ENCODE measurements at places on chromosomes 5 and 9.

DNA sequence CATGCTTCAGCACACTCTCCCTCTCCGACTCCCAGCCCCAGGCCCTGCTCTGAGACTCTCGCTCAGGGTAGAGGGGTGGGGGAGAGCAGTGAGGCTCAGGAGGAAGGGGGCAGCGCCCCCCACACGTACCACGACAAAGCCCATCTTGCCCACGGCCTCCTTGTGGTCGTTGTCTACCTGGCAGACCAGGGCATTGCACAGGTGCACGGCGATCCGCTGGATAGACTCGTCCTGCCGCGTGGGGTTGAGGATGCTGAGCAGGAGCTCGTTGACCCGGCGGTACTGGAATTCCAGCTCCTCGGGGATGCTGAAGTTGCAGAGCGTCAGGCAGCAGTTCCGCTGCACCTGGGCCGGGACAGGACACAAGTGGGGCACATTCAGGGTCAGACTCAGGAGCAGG, 18.5 kb upstream of the ZDHHC12 start:
- no peak for DNase-seq

DNA sequence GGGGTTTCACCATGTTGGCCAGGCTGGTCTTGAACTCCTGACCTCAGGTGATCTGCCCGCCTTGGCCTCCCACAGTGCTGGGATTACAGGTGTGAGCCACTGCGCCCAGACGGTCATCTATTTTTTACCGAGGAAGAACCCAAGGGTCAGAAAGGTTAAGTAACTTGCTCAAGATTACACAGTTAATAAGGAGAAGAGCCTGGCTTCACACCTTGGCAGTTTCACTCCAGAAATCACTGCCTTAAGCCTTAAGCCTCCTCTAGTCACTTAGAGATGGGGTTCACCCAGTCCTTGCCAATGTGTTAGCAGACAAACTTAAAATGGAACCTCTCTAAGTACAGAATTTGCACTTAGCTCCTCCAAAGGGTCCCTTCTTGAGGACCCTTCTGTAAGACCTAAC, 116.3 kb downstream of the PTTG1 start:
- DNase-seq = no peak

- no peak for DNase-seq
Observed at GRCh38 chr9:2039294-2040180, 24.4 kb downstream of the SMARCA2 start.

- DNase-seq = no peak
Observed at GRCh38 chr5:171595801-171596231, 176.4 kb downstream of the FGF18 start.

DNA sequence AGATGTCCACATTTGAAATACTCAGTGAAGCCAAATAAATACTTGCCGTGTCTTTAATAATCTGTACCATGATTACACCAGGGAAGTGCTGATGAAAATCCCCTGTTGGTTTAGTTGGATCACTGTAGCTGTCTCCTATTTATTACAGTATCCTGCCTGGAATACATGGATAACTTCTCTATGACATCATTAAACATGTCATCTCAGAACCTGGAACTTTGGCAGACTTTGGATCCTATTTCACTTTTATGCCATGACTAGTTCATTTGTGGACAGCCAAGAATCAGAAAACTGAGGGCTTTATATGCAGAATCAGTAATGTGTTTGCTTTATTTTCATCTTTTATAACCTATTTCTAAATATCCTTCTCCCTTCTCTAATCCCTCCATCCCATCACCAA, at the start of gene TXNDC8:
Gene TXNDC8, minus strand, starts transcription at position 137 of the 400 bp plus-strand sequence.
- no peak for DNase-seq

- no peak for DNase-seq
Observed at GRCh38 chr5:149344151-149344550, 1.1 kb upstream of the GRPEL2 start.

GRCh38 chr9:104575456-104575855, 6.5 kb downstream of the OR13C8 start:
- no peak for DNase-seq

GRCh38 chr9:124551472-124552272, 44.5 kb upstream of the NR5A1 start:
- DNase-seq = peak; percentile 19

GRCh38 chr5:151240924-151241635, 11.9 kb upstream of the GM2A start:
- no peak for DNase-seq

GRCh38 chr5:54094706-54095105, 215.7 kb downstream of the ARL15 start:
- no peak for DNase-seq

- no peak for DNase-seq
Observed at GRCh38 chr5:424301-425110, 18.5 kb upstream of the EXOC3 start.

DNA sequence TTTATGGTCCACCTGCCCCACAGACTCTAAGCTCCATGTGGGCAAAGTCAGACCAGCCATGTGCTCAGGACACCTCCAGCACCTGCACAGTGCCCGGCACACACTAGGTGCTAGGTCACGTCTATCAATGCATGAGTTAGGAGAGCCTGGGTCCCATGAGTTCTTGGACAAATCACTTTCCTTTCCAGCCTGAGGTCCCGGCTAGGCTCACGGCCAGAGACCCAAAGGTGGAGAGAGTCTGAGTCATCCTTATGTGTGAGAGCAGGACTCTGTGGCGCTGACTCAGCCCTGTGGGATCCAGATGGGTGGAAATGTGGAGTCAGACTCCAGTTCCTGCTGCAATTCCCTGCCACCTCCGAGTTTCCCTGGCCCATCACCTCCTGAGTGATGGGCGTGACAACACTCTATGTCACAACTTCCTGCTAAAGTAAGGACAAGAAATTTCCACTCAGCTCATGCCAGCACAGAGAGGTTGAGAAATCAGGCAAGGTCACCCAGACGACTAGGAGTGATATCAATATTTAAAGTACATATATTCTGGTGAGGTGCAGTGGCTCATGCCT, 2.5 kb upstream of the ST6GALNAC4 start:
- DNase-seq = no peak

GRCh38 chr9:132942541-132943182, 1.8 kb downstream of the TSC1 start:
- no peak for DNase-seq

DNA sequence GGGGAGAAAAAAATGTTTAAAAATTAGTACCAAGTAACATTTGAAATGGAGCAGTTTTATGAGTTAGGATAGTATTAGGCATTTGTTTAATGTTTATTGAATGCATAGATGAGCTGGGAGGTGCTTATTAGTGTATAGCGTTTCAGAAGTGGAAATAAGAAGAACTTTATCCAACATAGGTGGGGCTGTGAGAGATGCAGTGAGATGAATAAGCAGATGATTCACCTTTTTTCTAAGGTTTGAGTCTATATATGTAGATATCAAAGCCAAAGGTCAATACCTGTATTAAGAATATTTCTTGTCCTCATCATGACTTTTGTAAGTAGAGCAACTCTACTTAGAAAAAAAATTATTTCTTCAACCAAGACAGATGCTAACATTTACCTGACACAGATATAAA, 54.6 kb upstream of the POU4F3 start:
- no peak for DNase-seq

- no peak for DNase-seq
Observed at GRCh38 chr9:135586601-135587109, 25.1 kb downstream of the PAEP start.

DNA sequence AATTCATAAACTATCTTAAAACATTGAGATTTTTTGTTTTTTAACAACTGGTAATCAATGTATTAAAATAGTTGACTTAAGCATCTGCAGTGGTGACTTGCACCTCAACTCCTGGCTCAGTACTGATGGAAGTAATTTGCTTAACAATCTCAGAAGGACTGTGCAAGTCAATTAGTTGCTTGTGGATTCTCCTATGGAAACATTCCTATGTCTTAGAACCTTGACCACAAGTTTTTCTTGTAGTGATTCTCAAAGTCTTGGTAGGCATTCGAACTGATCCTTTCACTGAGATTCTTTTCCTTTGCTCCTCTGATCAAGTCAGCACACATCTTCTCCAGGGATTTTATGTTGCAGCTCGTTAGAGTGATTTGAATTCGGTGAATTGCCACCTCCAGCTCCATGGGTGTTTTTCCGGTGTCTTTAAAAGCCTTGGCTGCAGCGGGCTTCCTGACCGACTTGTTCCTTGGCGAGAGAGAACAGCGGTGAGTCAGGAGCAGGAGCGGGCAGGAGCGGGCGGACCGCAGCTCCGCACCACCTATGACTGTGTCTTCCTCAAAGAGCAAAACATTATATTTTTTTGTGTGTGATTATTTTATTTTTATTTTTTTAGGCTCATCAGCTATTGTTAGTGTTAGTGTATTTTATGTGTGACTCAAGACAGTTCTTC, 21.1 kb downstream of the HMGXB3 start:
- no peak for DNase-seq

DNA sequence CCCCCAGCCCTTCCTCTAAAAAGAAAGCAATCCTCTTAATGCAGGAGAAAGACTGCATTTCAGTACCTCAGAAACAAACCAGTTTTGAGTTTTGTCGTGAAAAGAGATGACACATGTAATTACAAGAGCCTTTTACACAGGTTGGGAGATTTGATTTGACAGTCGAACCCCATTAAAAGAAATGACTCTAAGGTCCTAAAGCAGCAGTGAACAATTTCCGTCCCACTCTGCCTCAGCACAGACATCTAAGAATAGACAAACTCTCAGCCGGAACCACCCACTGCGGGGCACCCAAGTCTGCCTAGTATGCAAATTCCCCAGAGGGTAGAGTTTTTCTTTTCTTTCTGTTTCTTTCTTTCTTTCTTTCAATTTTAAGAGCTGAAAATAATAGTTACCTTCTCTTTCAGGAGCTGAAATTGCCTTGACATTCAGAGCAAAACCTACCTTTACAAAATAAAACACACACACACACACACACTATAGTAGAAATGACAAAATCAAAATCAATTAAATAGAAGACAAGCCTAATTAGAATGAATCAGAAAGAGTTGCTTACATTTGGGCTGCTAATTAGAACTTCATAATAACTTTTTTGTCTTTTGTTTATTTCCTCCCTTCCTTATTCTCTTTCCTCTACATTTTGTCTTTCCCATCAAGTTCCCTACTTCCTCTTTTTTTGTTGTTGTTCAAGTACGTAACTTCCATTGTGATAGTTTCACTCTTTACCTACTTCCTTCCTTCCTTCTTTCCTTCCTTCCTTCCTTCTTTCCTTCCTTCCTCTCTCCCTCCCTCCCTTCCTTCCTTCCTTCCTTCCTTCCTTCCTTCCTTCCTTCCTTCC, 65.1 kb downstream of the BASP1 start:
- no peak for DNase-seq

DNA sequence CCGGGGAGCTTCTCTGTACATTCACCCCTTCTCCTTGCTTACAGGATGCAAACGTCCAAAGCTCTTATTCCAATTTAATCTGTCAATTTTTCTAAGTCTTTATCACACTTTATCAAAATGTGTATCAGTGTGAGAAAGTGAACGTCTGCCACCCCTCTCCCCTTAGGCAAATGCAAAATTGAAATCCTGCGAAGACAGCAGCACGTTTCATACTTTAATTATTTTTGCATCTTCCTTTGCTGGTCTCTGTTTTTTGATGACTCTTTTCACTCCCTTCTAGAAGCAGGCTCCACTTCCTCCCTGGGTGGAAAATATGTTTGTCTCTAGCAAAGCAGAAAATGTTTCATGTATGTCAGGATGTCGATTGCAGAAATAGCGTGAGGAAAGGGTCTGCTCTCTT, 576.5 kb upstream of the BRINP1 start:
- DNase-seq = no peak

- no peak for DNase-seq
Observed at GRCh38 chr5:81718300-81718699, 32.6 kb downstream of the SSBP2 start.

- no peak for DNase-seq
Observed at GRCh38 chr9:121620777-121621449, 30.5 kb upstream of the DAB2IP start.

DNA sequence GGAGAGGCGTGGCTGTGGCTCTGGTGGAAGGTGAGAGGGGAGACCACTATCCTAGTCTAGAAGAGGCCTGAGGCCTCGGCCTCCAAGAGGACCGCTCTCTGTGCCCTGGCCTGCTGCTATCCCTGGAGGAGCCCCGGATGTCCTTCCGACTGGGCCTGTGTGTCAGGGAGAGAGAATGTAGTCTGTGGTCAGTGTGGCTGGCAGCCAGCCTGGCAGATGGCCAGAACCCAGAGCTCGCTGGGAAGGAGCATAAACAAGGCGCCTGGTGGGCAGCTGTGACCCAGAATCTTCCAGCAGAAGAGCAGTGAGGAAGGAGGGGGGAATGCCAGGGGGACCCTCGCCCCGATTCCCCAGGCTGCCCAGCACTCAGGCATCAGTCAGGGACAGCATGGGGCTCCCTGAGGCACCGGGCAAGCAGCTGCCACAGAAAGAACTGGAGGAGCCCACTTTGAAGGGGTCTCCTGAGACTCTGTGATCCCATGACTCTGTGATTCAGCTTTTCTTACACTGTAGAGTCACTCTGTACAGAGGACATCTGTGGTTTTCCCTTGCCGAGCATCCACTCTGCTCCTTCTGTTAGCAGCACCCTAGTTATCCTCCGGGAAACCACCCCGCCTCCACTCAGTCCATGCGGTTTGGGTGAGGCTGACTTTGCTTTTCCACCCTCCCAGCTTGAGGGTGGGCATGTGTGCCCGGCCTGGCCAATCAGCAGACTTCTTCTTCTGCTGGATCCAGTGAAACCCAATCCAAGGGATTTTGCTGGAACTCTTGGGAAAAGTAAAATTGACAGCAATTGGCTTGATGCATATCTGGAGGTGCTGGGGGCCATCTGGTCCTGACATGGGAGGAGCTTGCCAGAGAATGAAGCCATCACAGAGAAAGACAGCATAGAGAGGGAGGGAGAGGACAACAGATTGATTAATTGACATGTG, 46.2 kb upstream of the PWWP2A start:
- DNase-seq = no peak

- no peak for DNase-seq
Observed at GRCh38 chr5:141623186-141623585, 4.4 kb upstream of the DIAPH1 start.

DNA sequence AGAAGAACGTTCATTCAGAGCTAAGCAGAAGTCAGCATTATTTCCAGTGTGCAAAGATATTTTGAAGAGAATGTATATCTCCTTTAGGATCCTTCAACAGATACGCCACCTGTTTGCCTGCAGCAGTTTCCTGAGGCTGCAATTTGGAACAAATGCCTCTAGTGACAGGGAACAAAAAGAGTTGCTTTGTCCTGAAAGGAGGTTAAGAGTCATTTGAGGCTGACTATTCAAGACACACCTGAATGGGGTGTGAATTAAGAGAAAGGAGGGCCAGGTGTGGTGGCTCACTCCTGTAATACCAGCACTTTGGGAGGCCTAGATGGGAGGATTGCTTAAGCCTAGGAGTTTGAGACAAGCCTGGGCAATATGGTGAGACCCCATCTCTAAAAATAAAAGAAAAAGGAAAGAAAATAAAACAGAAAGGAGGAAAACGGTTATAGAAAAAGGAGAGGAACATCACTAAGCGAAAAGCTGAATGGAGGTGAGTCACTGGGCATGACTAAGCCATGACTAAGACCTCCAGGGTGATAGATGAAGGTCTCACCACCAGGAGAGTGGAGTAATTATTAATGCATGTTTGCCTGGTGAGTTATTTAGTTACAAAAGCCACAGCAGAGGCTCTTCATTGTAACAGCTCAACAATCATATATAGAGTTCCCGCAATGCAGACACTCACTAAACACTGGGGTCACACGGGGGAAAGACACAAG, 255.2 kb upstream of the TNC start:
- no peak for DNase-seq

- no peak for DNase-seq
Observed at GRCh38 chr9:81391457-81391825, 297.9 kb downstream of the TLE1 start.
